Stromal cell of bone marrow (primary cell): ENCODE measurements at places on chromosomes 11 and 22.

DNA sequence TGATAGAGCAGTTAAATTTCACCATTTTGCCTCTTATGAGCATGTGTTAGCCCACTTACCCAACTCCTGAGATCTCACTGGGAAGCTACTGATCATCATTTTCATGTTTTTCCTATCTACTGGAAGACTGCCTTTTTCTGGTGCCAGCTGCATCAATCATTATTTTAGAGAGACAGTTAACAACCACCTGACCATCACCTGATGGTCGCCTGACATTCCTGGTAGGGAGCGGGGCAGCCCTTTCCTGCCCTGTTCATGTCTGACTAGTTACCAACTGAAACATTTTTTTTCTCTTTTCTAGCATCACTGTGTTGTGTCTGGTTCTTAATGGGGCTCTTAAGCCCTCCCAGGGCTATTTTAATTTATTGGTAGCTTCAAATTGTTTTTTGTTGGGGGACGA lies 20.2 kb upstream of the PATL1 start:
- no peak for DNase-seq

GRCh38 chr11:106842134-106842533 lies 176.1 kb downstream of the GUCY1A2 start:
- DNase-seq = no peak

DNA sequence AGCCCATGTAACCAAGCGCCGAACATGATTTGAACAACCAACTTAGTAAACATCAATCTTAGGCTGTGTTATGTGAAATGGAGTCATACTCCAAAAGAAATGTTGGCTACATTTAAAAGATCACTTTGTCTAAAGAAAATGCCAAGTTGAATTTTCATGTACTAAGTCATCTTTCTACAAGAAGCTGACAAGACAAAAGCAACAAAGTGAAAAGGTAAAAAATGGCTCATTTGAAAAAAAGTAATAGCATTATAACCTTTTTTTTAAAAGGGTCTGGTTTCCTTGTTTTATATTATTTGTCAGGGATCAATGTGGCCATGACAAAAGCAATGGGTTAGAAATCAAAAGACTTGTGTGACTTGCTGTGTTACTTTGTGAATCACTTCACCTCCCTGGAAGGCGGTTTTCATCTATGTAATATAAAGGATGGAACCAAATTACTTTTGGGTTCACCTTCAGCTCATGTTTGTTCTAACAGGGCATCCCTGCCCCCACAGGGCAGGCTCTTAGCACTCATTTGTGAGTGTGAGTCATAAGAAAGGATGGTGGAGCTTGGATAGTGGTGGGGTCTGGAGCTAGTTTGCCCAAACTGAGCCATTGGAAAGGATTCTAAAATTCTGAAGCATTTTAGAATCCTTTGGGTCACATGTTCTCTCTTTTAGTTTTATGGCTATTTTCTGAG lies 131.9 kb upstream of the MTMR2 start:
- DNase-seq = no peak

- no peak for DNase-seq
These were observed 91.1 kb downstream of the STIM1 start for GRCh38 chr11:3946455-3947017.

DNA sequence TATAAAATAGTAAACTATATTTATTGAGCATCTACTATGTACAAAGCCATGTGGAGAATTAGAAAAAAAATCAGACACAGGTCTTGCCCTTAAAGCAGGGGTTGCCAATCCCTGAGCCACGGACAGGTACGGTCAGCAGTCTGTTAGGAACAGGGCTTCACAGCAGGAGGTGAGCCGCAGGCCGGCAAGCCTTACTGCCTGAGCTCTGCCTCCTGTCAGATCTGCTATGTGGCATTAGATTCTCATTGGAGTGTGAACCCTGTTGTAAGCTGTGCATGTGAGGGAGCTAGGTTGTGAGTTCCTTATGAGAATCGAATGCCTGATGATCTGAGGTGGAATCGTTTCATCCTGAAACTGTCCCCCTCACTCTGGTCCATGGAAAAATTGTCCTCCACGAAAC lies 2.1 kb upstream of the RAG2 start:
- DNase-seq = no peak

GRCh38 chr11:79697905-79698304 lies 257.1 kb upstream of the TENM4 start:
- DNase-seq = no peak

DNA sequence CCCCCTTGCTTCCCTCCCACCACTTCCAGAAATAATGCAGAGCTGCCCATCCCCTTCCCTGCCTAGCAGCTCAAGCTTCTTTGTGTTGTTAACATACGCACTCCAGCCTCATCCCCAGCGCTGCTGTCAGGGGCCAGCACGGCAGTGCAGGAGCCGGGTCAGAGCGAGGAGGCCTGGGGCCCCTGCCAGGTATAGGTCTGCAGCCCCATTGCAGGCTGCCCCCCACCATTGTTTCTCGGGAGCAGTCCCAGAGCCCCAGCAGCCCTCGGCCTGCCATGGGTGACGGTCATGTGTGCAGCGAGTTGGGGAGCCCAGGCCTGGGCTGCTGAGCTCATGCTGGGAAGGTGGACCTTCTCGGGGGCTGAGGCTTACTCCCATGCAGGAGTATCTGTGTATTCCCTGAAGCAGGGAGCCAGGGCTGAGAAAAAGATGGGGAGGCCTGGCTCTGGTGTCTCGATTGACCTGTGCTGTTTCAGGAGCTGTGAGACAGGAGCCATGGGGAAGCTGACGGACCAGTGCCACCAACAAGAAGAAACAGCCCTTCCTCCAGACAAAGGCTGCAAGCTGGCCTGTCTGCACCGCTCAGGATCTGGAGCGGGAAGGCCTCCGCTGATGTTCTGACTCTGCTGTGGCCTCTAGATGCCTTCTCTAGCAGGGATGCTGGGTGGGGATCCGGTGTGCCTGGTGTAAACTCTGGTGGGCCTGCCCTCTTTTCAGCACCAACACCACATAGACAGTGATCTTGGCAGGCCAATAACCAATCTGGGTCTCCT lies 220.5 kb upstream of the B3GAT1 start:
- DNase-seq = no peak
